Ecto neural progenitor cell (in vitro differentiated cells): ENCODE measurements at places on chromosomes 13 and 19.

DNA sequence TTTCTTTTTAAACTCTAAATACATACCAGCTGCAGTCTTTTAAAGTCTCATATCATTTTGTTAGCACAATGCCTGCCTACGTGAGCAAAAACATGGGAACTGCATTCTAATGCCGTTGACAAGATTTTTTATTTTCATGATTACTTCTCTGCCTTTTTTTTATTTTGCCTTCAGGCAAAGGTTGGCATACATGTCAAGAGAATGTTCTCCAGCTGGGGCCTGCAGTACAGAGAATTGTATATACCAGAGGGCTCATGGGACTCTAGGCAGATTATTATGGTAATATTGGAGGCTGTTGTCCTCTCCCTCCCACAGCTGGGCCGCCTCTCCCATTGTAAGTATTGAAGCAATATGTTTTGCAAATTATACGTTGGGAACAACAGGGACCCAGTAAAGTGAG is 53.9 kb upstream of the OBI1 start:
- DNase-seq, result no peak

DNA sequence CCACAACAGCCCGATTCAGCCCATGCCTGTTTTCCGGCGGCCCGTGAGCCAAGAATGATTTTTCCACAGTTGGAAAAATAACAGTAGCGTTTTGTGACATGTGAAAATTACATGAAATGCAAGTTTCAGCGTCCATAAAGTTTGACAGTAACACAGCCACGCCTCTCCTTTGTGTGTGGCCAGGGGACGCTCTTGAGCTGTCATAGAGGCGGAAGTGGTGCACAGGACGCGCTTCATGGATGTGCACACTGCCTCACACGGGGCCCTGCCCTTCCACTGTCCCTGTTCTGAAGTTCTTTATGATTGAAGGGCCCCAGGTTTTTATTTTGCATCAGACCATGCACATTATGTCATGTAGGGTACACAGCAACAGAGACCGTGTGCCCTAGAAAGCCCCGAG is 12.4 kb upstream of the ELAVL1 start:
- no peak for DNase-seq

- no peak for DNase-seq
Measured at GRCh38 chr13:91909617-91910016, 511.2 kb downstream of the GPC5 start.

DNA sequence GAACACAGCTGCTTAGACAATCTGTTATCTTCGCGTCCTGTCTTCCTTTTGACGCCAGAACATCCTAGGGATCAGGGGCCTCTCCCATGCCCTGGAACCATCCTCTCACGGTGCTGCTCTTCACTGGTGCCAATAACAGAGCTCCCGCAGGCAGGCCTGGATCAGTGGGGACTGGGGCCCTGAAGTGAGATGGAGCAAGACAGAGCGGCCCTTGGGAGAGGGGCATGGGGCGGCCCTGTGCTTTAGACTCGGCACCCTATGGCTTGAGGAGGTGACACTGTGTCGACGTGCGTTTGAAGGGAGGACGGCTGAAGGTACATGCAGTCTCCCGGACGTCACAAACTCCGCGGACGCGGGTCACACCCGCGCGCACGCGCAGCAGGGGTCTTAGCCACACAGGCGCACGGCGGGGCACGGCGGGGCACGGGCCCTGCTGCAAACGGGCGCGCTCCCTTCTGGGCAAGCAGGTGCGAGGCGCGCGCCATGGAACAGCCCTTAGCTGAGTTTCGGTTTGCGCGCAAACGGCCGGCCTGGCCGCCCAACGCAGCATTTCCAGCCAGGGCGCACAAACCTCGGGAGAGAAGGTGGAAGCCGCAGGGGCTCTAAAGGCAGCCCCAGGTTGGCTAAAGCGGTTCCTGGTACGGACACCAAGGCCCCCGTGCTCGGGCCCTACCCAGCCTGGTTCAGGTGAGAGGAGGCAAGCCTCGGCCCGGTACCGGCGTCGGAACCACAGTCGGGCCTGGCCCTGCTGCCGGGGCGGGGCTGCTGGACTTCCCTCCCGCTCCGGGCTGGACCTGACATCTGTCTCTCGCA is 16.5 kb upstream of the RNF17 start:
- DNase-seq, result peak; percentile 58

DNA sequence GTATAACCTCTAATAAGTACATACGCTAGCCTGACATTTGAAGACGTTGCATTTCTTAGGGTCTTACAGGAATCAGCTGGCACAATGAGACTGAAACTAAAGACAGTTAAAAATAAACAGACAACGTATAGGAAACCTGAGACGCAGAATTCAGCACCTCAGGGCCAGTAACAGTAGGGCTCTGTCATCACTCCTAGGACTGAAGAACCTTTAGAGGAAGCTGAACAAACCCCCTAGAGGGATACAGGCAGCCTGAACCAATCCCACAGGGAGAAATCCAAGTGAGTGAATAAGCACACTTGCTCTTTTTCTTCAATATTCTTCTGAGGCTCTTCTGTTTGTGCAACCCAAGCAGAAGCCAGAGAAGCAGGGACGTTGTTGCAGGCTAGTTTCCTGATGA is 53.9 kb upstream of the KLHL1 start:
- no peak for DNase-seq

GRCh38 chr13:30148171-30148754 is 159.1 kb downstream of the KATNAL1 start:
- no peak for DNase-seq

- DNase-seq, result no peak
Measured at GRCh38 chr13:22077205-22077683, 406.4 kb downstream of the FGF9 start.

DNA sequence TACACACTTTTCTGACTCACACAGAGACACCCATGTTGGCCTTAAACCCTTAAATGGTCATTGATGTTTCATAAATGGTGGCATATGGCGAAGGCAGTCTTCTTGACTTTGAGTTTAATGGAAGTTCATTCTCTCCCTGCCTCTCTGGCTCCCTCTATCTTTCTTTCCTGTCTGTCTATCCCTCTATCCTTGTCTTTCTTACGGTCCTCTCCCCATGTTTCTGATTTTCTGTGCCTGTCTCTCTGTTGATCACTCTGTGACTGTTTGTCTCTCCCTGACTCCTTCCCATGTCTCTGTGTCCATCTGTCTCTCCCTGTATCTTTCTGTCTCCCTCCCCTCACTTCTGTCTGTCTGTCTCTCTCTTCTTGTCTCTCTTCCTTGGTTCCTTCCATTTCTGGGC is 43.2 kb upstream of the SHKBP1 start:
- no peak for DNase-seq
